GM12891 (cell line): ENCODE measurements at places on chromosomes 3 and 15.

DNA sequence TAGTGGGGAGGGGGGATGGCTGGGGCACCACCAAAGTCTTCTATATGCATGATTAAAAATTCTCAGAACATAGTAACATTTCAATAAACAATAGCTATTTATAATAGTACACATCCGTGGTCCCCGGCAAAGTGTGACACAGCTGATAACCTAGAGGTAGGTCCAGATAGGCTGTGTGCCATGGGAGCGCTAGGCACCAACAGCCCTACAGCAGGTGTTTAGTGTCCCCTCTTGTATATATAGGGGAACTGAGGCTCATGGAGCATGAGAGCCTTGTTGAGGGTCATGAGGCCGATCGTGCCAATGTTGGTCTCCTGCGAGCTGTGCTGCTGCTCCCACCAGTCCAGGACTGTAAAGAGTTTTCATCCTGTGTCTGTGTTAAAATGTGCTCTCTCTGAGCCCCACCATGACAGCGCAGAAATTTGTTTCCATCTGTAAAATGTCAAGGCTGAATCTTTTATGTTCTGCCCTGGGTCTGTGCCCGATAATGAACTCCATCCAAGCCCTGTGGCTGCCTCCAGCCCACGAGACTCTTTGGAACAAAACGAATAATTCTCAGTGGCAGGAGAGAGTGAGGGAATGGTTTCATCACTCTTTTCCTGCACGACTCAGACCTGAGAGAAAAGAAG lies 14.5 kb downstream of the TMEM158 start:
- no peak for DNase-seq

DNA sequence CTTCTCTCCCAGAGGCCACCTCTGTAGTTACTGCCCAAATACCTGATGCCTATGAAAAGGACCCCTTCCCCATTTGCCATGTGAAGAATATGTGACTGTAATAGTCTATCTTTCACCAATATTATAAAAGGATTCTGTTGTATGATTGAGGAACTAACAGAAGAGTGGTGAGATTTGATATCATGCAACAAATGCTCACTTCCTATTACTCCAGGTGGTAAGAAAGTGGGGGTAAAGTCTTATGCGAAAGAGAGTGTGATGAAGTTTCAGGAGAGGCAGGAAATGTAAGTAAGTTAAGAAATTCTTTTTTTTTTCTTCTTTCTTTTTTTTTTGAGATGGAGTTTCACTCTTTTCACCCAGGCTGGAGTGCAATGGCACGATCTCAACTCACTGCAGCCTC lies 24.4 kb upstream of the RAP2B start:
- DNase-seq = no peak

- DNase-seq = no peak
Observed at GRCh38 chr15:54917312-54917711, 279.4 kb downstream of the RSL24D1 start.

GRCh38 chr3:73502609-73503583 lies 121.8 kb downstream of the PDZRN3 start:
- peak; percentile 42 for DNase-seq

- DNase-seq = no peak
Observed at GRCh38 chr15:78718837-78719236, 77.8 kb upstream of the CHRNB4 start.

DNA sequence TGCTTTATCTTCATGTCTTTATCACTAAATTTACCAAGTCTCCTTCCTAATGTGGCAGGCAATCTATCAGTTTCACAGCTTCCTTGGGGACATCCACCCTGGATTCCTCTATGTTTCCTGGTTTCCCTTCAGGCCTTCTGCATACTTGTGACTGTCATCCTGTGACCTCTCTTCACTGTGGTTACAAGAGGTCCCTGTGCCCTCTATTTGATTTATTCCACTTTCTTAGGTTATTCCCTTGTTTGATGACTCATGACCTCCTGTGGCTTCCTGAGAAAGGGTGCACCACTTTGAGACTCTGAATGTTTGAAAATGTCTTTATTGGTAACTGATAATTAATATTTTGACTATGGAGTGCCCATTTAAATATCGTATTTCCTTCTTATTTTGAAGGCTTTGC lies 60.5 kb upstream of the KY start:
- DNase-seq = no peak

DNA sequence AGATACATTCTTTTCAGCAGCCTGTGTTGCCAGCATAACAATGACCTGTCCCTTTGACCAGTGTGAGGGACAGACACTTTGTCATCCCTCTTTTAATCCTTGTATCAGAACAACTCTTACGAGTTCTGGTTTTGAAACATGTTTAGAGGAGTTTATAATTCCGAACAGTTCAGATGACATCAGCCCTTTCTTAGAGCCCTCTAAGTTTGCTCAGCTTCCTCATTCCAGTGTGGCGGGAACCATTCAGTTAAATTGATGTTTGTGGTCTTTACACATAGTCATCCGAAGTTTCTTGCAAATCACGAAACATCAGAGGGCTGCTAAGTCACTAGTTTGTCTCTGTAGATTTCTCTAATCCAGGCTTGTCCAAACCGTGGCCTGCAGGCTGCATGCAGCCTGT lies 102.5 kb downstream of the AKAP13 start:
- DNase-seq = no peak
